Stimulated activated CD8-positive, alpha-beta memory T cell treated with anti-CD3 and anti-CD28 coated beads, Interleukin-15, amount 100 ng/mL, for 1 hour (primary cell): ENCODE measurements at places on chromosomes 1 and 21.

- DNase-seq, result no peak
Observed at GRCh38 chr1:177948336-177948972, 21.4 kb downstream of the SEC16B start.

DNA sequence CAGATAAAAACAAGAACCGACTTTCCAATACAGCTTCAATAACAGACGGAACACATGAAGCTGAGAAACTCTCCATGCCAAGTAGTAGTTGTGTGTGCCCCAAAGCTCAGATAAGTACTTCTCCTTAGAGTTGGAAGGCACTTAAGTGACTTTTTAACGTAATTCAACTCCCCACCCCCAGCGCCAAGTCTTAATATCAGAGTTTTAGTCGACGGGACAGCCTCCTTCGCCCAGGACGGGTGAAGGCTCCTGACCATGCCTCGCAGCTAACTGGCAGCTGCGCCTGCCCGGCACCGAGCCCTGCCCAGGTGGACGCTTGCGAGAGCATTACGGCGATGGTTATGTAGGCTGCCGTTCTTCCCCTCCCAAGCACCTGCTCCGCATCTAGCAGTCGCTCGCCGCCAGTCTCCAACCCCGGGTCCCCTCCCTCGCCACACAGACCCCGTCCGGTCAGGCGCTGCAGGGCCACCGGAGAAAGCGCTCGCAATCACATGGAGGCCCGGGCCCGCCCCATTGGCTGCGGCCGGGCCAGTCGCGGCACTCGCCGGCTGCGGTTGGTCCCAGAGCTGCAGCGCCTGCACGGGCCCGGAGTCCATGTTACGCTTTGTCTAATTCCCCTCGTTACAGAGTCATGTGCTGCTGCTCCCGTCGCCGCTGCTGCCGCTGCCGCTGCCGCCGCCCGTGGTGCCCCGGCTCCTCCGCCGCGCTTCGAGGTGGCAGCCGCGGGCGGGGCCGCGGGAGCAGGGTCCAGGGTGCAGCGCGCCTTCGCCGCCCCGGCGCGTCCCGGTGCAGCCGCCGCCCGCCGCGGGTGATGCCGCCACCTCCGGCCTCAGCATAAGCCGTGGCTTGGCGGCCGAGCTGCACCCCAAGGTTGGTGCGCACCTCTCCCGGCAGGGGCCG lies at the start of gene LRRC8D:
Gene LRRC8D, plus strand, starts transcription at position 611 of the 900 bp plus-strand sequence. CDS start 112,037 bp downstream, outside the sequence.
- no peak for DNase-seq

DNA sequence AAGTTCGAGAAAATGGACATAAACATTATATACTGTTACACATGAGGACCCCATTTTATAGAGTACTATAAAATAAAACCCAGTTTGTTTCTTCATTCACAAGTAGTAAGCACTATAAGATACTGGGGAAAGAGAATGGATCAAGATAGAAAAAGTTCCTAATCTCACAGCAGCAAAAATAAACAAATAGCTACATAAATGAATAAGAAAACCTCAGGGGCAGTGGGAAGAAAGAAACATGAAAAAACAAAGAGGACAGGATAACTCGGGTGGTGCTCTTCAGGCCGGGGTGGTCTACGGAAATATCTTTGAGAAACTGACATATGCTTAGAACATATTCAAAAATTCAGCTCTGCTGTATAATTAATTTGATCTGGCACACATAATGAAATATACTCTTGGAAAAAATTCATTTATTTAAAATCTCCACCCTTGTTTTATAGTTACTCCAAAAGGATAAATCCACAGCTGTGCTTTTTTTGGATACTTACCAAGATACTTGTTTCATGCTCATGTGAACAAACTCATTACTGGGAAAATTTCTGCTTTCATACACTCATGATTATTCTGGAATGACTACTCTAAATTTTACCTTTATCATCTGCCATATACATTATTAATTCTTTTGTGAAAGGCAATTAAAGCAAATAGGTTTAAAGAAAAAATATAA lies 20.0 kb downstream of the CEP170 start:
- no peak for DNase-seq

- DNase-seq, result no peak
Observed at GRCh38 chr1:28099050-28099769, 10.8 kb upstream of the EYA3 start.

DNA sequence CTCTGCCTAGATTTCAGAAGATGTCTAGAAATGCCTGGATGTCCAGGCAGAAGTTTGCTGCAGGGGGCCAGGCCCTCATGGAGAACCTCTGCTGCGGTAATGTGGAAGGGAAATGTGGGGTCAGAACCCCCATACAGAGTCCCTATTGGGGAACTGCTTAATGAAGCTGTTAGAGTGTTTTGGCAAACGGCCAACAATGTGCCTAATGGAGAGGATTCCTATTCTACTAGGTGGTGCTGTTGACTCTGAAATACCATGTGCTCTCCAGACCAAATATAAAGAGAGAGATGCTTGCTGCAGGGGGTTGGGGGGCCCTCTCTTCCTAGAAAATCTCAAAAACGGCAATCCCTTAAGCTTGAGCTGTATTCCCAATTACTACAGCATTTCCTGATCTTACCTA lies 57.1 kb upstream of the DR1 start:
- no peak for DNase-seq

DNA sequence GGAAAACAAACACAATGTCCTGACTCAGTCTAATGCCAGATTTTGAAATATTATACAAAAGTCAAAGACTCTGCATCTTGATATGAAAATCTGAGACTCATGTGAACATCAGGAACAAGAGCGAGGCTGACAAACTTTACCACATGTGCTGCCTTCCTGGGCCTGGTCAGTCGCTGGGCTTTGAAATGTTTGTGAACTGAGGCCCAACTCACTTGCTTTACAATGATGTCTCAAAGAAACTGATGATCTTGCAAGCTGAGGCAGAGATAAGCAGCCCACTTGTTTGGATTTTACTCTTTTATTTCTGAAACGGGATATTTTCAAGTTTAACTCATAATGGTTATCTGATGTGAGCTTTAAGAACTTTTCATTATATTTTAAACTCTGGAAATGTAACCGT lies 2.1 kb downstream of the BCAR3 start:
- DNase-seq, result no peak

- no peak for DNase-seq
Observed at GRCh38 chr1:235502601-235503402, 1.4 kb downstream of the B3GALNT2 start.
